Natural killer cell (primary cell): ENCODE measurements at places on chromosomes 4 and X.

DNA sequence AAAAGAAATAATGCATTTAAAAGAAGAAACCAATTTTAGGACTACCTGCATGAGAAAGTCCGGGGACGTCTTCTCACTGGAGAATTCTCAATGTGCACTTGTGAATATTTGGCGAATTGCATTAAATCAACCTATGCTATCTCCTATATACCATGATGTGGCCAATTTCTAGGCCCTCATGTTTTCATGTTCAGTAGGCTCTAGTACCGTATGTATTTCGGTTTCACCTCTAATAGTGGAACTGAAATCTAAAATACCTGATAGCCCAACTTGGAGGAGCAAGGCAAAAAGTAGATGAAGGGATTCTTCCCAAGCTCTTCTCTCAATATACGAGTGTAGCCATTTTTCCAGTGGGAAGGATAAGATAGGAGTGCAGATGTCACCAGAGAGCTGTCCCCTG, 11.4 kb upstream of the FGF2 start:
- no peak for DNase-seq

GRCh38 chr4:10117359-10118047, 904 bp upstream of the WDR1 start:
- DNase-seq = no peak

- no peak for DNase-seq
Observed at GRCh38 chrX:124764354-124764753, 418.0 kb downstream of the SH2D1A start.

GRCh38 chr4:110544594-110544993, 68.6 kb downstream of the ENPEP start:
- DNase-seq = no peak

- DNase-seq = no peak
Observed at GRCh38 chr4:134560728-134561127, 359.1 kb upstream of the PABPC4L start.

GRCh38 chrX:3129256-3129655, 88.0 kb downstream of the ARSF start:
- no peak for DNase-seq

DNA sequence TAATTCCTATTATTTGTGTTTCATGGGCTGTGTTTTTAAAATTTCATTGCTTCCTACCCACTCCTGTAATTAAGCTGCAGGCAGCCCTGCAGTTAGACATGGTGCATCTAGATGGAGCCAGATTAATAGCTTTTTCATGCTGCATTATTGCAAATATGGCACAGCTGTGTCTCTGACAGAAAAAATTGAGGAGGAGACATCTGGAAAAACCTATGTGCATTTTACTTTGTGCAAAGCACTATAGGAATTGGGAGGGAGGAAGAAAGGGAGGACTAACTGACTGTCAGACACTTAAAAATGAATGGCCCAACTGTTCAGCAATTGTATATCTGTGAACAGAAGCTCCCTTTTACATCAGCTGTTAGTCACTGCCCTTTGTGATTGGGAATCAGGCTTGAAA, 8.1 kb upstream of the RPGR start:
- no peak for DNase-seq

DNA sequence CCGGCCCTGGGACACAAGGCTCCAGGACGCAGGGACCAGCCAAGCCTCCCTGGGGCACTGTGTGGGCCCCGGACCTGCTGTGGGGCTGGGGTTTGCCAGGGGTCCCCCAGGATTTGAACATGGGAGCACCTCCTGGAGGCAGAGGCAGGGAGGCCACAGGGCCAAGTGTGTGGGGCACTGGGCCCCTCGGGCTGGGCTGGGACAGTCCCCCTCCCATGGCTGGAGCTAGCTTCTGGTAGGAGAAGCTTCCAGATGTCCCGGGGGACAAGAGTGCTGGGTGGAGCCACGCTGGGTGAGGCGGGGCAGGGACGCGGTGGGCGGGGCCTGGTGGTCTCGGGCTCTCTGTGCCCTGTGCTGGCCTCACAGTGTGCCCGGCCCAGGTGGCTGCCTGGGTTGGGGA, 18.6 kb downstream of the FGFRL1 start:
- DNase-seq = no peak

- DNase-seq = no peak
Observed at GRCh38 chr4:141174457-141174856, 41.2 kb upstream of the RNF150 start.

DNA sequence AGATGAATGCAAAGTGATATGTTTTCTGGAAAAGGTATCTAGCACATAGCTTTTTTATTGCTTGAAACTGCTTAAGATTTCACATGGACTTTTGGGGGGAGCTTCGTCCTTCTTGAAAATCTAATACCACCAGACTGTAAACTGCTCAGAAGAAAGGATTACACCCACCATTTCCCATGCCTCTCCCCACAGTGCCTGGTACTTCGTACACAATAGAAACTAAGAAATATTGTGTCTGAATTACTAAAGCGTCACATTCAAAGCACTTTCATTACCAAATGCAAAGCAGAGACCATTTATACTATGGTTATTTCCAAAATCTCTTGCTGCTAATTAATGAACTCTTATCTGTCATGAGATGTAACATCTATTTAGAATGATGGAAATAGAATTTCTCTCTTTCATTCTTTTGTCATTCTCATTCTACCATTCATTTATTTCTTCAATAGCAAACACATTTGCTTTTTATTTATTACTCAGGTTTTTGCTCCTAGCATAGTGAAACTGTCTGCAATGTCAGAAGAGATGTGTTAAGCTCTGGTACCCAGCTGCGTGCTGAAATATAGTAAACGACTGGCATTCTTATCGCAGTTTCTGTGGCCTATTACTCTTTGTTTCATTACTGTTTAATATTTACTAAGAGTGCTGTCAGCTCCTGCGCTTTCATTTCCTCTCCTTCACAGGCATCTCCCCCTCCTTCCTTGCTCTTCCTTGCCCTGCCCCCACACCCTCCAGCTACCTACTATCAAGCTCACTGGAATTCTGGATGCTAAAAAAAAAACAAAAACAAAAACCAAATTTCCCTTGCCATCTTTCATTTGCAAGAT, 51.4 kb upstream of the RAPGEF2 start:
- no peak for DNase-seq

DNA sequence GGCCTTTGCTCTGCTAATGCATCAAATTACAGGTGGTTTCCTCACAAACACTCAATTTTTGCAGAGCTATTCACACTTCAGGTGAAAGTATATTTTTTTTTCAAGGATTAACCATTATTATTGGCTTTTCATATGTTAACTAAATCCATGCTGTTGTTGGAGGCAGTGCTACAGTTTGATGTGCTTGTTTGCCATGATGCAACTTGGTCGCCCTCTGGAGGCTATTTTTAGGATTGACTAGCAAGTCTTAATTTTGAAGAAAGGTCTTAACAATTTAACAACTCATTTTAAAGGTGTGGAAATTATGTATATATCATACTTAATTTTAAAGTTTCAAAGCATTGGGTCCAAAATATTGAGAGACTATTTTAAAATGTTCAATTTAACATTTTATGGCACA, 168.8 kb upstream of the FAM47A start:
- DNase-seq = no peak

DNA sequence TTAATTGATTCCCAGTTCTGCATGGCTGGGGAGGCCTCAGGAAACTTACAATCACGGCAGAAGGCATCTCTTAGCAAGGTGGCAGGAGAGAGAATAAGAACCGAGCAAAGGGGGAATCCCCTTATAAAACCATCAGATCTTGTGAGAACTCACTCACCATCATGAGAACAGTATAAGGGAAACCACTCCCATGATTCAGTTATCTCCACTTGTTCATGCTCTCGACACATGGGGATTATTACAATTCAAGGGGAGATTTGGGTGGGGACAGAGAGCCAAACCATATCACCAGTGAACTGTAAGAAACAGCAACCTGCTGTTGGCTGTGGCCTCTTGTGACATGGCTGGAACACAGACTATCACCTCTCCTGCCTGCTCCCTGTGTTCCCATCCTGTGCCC, 7.1 kb upstream of the CYTL1 start:
- DNase-seq = no peak

DNA sequence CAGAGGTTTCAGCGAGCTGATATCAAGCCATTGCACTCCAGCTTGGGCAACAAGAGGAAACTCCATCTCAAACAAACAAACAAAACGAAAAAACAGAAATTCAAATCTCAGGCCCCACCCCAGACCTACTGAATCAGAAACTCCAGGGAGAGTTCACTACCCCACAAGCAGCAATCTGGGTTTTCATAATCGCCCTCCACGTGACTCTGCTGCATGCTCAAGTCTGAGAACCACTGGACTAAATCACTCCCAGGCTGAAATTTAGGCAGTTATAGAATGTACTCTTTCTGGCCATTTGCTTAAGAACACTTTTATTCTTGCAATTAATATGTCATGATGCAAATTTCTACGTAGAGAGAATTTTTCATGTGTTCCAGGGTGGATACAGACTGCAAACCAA, 287.3 kb downstream of the USP46 start:
- DNase-seq = no peak

- DNase-seq = no peak
Observed at GRCh38 chr4:76256032-76256431, 4.5 kb downstream of the FAM47E start.

DNA sequence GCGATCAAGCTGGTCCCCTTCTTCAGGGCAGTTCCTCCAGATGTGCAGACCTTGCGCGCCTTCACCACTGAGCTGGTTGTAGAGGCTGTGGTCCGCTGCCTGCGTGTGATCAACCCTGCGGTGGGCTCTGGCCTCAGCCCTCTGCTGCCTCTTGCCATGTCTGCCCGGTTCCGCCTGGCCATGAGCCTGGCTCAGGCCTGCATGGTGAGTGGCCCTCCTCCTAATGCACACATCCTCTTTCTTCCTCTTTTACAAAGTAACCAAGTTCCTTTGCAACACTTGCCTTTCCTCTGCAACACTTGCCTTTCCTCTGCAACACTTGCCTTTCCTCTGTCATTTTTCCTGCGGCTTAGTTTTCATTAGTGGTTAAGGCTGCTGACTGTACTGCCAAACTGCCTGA, 1.8 kb downstream of the CCDC22 start:
- DNase-seq = no peak

DNA sequence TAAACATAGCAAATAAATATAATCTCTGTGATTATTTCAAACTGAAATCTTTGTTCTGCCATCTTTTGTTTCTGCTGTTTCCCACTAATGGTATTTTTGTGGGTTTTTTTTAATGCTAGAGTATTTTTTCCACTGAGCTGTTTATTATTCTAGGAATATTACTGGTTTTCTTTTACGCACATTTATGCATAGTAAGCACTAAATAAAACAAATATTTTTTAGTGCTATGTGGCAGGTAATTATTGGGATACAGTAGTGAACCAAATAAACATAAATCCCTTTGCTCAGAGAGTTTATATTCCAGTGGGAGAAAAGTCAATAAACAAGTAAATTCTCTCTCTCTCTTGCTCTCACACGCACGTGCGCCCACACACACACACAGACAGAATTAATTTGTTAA, 397.4 kb downstream of the PRDM5 start:
- no peak for DNase-seq

DNA sequence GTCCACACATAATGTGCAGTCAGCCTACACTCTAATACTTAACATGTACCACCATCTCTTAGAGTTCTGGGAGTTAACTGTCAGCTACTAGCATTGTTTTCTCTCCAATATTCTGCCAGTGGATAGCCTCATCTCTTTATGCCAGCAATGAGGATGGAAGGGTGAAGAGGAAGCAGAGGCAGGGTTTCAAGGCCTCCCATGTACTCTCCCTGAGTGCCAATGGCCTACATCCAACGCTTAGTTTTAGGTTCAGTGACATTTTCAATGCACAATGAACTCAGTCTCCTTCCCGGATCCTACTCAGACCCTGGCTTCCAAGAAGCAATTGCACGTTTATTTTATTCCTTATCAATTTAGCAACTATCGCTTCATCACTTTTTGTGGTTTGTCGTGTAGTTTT, 686.1 kb downstream of the DMD start:
- DNase-seq = no peak

GRCh38 chrX:38038501-38038900, 32.1 kb downstream of the SYTL5 start:
- DNase-seq = no peak

- DNase-seq = no peak
Observed at GRCh38 chrX:6432226-6432625, 102.7 kb downstream of the VCX3A start.

- DNase-seq = no peak
Observed at GRCh38 chr4:25609976-25610375, 45.7 kb upstream of the SLC34A2 start.

DNA sequence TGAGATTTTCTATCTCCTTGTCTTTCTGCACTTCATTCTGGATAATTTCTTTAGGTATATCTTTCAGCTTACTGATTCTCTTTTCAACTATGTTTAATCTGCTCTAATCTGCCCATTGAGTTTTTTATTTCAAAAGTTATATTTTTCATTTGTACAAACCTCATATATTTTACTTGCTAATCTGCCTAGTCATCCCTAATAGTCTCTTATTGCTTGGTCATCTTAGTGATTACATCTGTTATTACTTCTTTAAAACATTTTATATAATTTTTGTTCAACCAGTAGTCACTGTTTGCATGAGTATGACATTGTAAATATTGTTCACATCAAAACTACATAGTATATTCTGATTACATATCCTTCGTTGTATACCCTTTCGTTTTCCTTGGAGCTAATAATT, 32.4 kb downstream of the KANTR start:
- no peak for DNase-seq

- DNase-seq = no peak
Observed at GRCh38 chr4:87108142-87108546, 112.3 kb downstream of the KLHL8 start.

- no peak for DNase-seq
Observed at GRCh38 chrX:3963980-3964379, 250.5 kb upstream of the PRKX start.

DNA sequence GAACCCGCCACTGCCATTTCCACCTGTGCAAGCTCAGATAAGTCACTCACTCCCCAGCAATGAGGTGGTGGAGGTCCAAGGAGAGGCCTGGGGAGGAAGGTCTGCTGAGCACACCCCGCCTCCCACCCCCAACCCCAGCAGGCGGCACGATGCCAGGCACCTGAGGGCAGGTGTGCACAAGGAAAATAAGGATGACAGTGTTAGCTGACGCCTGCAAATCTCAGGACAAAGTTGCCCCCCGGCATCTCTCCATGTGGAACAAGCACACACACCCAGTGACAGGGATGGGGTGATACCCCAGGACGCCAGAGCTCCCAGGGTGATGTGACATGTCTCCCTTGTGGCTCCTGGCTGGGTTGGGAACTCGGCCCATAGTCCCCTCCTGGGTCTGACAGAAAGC, 9.9 kb downstream of the JAKMIP1 start:
- DNase-seq = no peak

GRCh38 chr4:128837679-128838078, 28.2 kb downstream of the JADE1 start:
- no peak for DNase-seq

GRCh38 chr4:52861879-52862616, at the start of gene RASL11B:
TSS of gene RASL11B (plus strand) at chr4:52862317. CDS start at chr4:52862508, 191 bp downstream.
- DNase-seq = peak; percentile 91

DNA sequence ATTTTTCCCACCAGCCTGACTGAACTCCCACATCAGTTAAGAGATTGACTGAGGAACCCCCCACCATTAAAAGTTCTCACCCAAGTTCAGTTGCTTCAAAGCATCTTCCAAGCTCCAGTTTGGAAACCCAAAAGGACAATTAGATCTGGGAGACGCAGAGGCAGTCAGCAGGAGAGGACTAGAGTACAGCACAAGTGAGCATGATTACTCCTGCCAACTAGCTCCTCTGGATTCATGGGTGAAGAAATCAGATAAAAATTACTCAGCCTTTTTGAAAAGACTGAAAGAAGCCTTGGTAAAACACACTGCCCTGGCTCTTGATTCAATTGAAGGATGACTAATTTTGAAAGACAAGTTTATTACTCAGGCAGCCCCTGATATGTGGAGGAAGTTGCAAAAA, 297.5 kb downstream of the ADAM29 start:
- no peak for DNase-seq
